Right cardiac atrium (tissue), 5 donors: ENCODE measurements at places on chromosomes 12 and 14. TPM values are rescaled to one million over a fixed set of nuclear protein-coding genes. Genes with fewer than 3 reads are reported as not detected.

The MAP3K12 gene
- total RNA-seq = 8.5 TPM

The RNASE2 gene
- 2.3 TPM for total RNA-seq

The PTCSC3 gene
- total RNA-seq = not detected

The CSAD gene
- 13.0 TPM for total RNA-seq

The SLC25A47 gene
- total RNA-seq = not detected

The SMIM41 gene
- total RNA-seq = 0.44 TPM

The CNTN1 gene
- 0.53 TPM for total RNA-seq

The LUM gene
- 261 TPM for total RNA-seq

DNA sequence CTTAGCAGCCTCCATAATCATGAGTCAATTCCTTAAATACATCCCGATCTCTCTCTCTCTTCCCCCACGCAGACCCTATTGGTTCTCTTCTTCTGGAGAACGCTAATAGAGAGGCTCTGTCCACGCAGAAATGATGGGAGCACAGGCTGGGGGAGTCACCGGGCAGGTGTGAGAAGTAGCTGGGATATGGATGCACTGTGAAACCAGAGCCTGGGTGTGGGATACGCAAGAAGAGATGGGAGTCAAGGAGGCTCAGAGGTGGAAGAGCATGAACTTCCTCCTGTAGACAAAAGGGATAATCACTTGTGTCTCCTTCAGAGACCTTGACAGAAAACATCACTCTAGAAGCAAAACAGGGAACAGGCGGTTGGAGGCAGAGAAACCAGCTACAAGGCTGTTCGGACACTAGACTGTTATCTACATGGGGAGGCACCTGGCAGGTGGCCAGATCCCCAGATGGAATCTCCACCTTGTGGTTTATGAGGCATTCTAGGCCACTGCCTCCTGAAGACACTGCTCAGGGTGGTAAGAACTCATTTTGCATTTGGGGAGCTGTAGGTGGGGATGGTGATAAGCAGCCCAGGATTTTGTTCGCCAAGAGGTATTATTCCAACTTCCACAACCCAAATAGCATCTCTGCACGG, 7.2 kb upstream of the SELPLG start:
- DNase-seq = no peak

DNA sequence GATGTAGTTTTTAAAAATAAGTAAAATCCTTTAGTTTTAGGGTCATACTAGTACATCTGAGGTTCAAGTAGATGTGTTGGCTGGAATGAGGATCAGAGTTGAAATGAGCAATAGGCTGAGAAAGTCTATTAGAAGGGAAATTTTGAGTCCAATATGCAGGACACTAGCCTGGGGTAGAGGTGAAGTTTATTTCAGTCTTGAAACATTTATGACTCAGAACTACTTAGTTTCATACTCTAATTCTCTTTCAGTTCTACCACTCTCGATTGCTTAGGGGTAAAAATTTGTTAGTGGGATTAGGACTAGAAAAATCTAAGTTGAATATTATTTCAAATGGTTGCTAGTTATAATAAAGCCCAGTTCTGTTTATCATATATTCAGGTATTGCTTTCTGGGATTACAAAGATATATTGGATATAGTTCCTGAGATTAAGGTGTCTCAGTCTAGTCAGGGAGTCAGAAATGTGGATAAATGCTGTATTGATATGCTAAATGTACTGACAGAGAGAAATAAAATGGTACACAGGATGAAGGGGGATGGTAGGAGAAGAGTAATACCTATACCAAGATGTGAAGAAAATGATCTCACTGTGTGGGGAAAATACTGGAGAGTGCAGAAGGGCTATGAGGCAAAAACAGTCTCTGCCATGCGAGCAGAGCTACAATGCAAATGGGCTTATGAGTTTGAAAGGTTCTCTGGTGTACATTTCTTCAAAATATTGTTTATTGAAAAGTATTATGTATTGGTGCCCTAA, 395.8 kb upstream of the FBXO33 start:
- no peak for DNase-seq

GRCh38 chr12:20547816-20548575, 147.1 kb upstream of the SLCO1C1 start:
- no peak for DNase-seq

GRCh38 chr12:12684375-12685106, 11.4 kb downstream of the GPR19 start:
- peak; percentile 71 for DNase-seq

- peak; percentile 99 for DNase-seq
These were observed 6.8 kb upstream of the BAZ2A start for GRCh38 chr12:56636675-56637540.

DNA sequence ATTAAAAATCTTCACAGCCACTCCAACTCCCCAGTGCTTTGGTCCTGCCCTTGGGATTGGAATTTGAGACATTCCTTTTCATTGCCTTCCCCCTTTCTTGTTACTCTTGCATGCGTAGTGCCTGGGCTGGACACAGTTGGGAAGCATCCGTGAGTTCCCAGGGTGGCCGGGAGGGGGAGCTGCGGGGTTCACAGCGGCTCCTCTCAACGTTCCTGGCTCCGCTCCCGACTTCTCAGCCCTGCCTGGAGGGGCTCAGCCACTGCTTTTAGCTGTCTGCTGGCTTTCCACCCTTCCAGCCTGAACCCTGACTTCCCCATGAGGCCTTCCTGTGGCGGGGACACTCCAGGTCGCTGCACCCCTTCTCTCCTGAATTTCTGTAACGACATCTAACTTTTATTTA, 3.2 kb downstream of the TEX52 start:
- DNase-seq = peak; percentile 94

DNA sequence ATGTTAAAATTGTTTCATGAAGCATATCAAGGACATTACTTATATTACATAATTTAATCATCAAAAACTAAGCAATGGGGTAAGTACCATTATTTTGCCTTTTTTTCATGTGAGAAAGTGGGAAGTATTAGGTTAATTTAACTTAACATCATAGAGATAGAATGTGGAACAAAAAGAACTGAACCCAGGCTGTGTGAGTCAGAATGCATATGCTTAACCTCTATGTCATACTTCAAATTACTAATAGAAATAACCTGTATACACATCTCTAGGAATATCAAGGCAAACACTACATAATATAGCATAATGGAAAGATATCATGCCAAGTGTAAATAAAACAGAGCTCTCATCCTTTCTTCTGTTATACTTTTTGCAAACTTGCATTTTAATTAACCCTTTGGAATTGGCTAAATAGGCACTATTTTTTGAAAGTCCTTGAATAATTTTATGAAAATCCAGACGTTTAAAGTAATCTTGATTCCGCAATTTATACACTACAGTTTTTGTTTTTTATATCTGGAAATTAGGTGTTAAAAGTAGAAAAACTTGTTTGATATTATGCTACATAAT, 777.7 kb downstream of the SLC6A15 start:
- no peak for DNase-seq

- DNase-seq = no peak
These were observed 12.8 kb downstream of the ADGRD1 start for GRCh38 chr12:130966443-130967030.

DNA sequence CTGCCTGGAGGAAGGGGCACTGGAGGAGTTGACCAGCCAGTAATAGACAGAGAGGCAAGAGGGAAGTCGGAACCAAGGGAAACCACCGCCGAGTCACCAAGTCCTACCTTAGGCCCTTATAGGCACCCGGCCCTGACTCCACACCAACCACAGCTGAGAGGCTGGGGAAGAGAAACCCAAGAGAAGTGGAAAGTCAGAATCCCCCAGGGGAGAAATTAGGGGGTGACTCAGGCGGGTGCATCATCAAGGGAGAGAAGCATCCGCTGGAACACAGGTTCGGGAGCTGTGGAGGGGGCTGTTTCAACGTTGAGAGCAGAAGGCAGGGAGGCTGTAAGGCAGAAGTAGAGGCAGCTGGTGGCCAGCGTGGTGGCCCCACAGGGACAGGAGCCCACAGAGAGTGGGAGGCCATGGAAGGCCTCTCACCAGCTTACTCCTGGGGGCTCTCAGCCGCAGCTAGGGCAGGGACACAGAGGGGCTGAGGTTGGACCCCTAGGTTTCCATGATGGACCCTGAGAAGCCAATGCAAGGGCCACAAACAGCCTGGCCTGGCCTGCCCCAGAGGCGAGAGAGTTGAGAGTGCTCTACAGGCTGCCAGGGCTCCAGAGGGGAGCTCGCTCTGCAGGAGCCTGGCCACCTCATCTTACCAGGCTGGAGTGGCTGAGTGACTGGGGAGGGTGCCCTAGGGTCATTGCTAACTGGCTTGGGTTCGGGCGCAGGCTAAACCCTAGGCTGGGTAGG, 1.4 kb upstream of the TRMT61A start:
- DNase-seq = peak; percentile 59

DNA sequence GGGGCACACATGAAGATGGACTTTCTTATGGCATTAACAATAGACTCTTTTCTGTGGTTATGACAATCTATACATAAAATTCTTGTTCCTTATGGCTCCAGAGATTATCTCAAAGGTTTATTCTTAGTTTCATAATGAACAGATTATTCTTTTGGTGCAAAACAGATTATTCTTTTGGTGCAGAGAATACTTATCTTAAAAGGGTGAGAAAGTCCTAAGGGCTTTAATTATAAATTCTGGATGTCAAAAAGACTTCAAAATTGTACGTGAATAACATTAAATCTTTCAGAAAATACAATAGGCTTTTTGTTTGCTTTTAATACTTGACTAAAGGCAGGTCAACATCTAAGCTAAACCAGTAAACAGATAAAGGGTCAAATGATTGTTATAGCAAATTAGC, 69.3 kb downstream of the MNAT1 start:
- DNase-seq = no peak

DNA sequence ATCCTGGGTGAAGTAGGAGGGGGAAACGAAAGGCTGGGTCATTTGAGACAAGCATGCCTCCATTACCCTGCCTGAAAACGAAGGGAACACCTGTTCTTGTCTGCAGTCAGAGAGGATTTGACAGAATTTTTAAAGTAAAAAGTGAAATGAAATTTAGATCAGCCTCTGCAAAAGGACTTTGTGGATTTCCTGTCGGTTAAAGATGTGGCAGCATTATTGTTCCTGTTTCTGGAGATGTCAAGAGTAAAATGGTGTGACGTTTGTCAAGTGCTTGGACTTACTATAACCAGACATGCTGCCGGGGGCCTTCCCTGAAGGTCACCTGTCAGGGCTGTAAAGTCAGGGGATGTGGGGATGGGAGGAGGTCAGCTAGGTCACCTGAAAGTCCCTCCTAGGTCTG, 32.0 kb downstream of the NRXN3 start:
- DNase-seq = no peak

- DNase-seq = no peak
These were observed 7.6 kb upstream of the SERPINA1 start for GRCh38 chr14:94395888-94396574.

- DNase-seq = no peak
These were observed 16.6 kb upstream of the TCP11L2 start for GRCh38 chr12:106285982-106286381.

- DNase-seq = peak; percentile 26
These were observed 12.0 kb downstream of the KIF26A start for GRCh38 chr14:104150136-104151025.

DNA sequence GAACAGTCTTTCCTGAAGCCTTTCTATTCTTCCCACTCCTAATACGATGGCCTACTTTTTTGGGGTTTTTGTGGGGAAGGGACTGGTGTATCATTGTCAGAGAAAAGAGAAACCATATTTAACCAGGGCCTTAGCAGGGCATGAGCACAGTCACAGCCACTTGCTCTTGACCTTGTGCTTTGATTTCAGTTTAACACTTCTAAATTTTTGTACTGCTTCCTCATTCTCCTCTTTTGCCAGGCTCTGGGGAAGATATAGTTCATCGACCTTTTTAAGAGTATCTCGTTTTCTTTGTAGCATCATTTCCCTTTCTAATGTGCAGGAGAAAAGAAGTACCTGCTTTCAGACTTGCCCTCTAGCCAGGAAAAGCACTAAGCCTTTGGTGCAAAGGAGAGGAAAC, 2.2 kb downstream of the ZBTB1 start:
- no peak for DNase-seq

DNA sequence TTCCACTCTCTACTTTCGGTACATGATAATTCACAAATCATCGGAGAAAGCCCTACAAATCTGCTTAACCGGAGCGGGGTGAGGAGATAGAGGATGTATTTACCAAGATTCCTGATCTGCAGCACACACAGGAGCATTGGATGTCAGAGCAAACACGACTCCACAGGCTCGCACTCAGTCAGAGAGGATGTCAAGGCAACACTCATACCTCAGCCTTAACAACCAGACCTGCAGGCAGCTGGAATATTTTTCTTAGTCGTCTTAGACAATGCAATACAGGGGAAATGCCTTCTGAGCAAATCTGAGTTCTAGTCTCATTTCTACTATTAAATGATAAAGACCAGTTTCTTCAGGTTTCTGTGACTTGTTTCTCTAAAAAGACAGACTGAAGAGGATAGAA, 159.3 kb upstream of the CPNE8 start:
- DNase-seq = no peak

- no peak for DNase-seq
These were observed 39.8 kb upstream of the FBXO33 start for GRCh38 chr14:39472078-39472477.

- DNase-seq = no peak
These were observed 12.9 kb downstream of the FOXG1 start for GRCh38 chr14:28779456-28779855.

DNA sequence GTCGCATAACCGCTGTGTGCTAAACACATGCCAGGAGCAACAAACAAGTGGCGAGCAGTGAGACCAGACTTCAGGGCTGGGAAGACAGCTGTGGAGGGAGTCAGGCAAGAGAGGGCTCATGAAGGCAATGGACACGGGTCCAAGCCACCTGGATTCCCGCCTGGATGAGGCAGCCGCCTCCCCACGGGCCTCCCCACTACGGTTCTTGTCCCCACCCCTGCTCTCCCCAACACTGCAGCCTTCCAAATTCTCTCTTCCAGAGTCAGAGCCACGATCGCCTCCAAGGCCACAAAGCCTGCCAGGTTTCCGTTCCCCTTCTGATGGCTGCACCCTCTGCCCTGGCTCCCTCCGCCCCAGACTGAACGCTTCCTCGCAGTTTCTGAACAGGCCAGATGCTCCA, 36.1 kb upstream of the PIWIL1 start:
- no peak for DNase-seq

DNA sequence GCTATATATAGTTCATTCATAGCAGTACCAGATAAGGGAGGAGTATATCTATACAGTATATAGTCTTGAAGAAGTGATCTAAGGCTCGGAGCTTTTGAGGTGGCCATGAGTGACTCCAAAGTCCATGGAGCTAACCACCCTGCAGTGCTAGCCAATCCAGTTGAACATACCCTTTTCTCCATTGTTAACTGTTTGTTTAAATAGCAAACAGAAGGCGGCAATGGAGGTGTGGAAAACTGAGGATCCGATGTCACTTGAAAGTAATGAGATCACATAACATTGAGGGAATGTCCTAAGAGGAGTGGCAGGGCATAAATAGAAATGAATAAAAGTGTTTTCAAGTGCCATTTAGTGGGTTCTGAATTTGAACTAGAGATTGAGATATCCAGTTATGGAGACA, 12.4 kb upstream of the SNAPC1 start:
- no peak for DNase-seq

- no peak for DNase-seq
These were observed 100.7 kb downstream of the ITPR2 start for GRCh38 chr12:26732005-26732908.

- DNase-seq = no peak
These were observed 37.8 kb downstream of the PHETA1 start for GRCh38 chr12:111330800-111331752.
